AG20443 (cell line): ENCODE measurements at places on chromosomes 7 and 10.

DNA sequence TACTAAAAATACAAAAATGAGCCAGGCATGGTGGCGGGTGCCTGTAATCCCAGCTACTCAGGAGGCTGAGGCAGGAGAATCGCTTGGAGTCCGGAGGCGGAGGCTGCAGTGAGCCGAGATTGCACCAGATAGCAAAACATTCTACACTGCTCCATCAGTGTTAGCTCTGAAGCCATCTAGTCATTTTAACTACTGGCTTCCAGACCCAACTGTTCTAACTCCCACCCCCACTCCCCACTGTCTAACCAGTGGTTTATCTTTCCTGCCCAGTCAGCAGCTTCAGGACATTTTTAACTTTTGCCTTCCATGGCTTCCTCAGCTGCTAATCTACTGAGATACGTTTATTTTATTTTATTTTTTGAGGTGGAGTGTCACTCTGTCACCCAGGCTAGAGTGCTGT is 6.2 kb upstream of the FRAT1 start:
- DNase-seq: no peak

- DNase-seq: no peak
Observed at GRCh38 chr10:107206833-107207232, 42.3 kb upstream of the SORCS1 start.

GRCh38 chr10:90047243-90047729 is 345.9 kb downstream of the KIF20B start:
- no peak for DNase-seq

DNA sequence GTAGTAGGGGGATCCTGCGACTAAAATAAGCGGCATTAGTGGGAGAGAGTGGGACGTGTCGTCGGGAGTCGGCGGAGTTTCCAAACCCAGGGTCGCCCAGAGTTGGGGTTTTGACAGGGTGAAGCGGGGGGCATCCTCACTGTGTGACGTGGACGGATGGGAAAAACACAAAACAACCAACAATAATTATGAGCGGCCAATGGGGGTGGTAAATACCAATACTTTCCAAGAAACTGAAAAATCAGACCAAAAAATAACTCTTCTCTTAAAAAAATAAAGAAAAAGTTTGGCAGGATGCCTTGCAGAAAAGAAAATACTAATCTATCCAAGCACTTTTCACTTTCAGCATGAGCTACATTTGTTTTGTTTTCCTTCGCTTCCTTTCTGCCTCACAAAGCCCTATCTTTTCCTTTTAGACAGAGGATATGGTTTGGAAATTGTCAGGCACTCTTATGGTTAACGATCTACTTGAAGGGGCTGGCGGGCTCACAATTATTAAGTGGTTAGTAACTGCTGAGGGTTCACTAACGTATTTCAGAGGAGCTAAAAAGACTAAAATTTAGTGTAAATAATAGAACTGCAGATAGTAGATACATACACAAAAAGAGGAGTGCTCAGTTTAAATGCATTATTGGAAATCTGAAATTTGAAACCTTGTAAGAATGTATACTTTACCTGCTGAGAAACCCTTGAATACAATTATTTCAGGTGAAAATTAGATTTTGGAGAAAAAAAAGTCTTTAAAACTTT is 802 bp upstream of the CDK6 start:
- DNase-seq: no peak

DNA sequence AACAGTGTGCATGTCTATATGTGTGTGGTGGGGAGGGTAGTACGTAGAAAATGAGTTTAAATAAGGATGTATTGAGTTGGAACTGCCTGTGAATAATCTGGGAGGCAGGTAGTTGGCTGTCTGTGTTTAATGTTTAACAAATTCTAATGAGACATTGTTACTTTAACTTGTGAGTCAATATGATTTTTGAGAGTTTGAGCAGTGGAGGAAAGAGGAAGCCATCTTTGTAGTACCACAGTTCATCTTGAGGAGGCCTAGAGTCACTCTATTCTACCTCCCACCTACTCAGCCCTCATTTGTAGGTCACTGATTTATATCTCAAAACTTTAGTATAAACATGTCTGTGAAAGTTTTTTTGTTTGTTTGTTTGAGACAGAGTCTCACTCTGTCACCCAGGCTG is 129.9 kb upstream of the ITGB1 start:
- DNase-seq: no peak

DNA sequence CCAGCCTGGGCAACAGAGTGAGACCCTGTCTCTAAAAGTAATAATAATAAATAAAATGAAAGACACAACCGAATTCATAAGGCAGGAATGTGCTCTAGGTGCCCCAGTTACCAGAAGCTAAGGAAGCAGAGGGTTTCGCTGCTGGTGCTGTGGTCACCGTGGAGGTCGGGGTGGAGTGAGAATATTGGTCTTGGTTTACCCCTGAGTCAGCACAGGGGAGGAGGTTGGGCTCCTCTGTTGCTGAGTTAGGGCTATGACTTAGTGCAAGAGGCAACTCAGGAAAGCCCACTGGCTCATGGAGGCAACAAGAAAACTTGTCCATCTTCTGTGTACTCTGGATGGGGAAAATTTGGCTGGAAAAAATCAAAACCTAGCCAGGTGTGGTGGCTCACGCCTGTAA is 117.1 kb downstream of the MYL10 start:
- no peak for DNase-seq

GRCh38 chr7:4500812-4501211 is 181.3 kb upstream of the FOXK1 start:
- no peak for DNase-seq

DNA sequence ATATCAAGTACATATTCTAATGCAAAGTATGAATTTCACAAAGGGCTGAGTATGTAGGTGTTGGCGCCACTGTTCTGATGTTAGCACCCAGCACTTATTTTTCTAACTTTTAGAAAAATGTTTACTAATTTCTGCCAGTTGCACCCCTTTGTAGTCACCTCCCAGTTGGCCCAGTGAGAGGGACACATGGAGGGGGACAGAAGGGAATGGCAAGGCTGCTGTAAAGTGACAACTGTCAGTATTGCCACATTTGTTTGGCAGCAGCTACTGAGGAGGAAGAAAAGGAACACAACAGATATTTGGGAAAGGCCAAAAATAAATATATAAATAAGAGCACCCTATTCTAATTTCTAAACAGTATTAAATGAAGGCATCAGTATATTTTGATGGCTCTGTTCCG is 57.3 kb downstream of the ANK3 start:
- no peak for DNase-seq

DNA sequence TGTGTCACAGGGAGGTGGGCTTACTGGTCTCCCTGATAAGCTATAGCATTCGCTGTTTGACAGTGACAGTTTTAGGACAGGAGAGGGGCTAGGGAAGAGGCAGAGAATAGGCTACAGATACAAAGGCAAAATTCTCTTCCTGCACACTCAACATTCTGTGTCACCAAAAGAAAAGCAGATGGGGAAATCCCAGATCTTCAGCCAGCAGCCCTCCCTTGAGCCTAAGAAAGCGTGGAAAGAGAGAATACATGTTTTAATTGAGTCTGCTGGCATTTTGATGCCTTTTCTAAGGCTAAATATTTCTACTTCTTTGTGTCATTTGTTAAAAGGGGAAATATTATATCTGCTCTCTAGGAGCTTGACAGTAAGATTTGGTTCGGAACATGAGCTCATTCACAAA is 247.0 kb downstream of the TRIL start:
- no peak for DNase-seq

DNA sequence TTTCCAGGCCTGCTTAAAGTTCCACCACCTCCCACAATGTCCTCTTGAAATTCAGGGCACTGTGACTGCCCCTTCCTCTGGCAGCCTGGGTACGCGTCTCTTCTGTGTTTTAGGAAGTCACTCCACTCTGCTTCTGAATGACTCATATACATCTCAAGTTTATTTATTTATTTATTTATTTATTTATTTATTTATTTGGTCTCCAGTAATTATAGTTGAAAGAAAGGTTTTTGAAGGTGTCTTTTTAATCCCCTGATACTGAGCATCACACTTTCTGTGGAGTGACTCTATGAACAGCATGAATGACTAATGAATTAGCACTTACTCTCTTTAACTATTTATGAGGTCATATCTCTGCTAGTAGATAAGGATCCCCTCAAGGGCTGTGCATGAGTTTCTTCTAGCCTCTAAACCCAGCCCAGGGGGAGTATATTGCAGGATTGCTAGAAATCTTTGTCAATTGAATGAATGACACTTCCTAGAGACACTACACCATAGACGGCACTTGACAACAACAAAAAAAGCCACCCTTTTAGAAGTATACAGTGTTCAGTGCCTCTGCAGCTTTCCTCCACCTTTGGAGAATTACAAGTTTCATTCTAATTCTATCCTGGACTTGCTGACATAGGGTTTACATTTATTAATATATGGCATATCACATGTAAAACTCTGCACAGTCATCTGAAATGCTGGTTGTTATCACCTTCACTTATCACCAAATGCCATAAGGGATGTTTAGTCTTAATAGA is 2.1 kb downstream of the MACC1 start:
- no peak for DNase-seq

DNA sequence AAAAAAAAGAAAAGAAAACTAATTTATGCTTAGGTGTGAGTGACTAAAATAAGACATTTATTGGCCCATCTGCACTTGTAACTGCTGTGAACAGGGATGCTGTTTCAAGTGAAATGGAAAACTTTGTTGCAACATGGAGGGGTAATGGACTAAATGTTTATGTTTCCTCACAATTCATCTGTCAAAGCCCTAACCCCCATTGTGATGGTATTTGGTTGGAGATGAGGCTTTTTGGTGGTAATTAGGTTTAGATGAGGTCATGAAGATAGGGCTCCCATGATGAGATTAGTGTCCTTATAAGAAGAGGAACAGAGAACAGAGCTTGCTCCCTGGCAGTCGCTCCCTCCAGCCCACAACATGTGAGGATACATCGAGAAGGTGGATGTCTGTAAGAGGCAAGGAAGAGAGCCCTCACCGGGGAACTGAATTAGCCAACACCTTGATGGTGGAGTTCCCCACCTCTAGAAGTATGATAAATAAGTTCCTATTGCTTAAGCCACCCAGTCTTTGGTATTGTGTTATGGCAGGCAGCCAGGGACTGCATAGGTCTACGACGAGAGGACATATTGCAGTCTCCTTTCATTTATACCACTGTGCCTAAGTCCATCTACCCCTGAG is 28.6 kb upstream of the VCL start:
- DNase-seq: no peak

DNA sequence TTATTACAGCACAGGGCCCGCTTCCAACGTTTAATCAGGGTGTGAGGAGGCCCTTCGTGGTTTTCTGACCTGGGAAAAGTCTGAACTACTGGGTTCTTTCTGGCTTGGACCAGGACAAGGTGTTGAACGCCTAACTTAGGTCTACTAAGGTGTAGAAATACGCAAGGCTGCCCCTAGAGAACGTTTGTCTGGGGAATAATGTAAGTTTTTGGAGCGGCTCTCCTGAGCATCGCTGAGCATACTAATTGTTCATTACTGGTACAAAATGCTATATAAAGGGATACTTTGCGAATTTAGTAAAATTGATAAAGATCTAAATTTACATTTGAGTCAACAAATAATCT is 32.4 kb upstream of the TOMM7 start:
- no peak for DNase-seq

- DNase-seq: no peak
Observed at GRCh38 chr7:128165927-128166420, 75.1 kb upstream of the LEP start.

DNA sequence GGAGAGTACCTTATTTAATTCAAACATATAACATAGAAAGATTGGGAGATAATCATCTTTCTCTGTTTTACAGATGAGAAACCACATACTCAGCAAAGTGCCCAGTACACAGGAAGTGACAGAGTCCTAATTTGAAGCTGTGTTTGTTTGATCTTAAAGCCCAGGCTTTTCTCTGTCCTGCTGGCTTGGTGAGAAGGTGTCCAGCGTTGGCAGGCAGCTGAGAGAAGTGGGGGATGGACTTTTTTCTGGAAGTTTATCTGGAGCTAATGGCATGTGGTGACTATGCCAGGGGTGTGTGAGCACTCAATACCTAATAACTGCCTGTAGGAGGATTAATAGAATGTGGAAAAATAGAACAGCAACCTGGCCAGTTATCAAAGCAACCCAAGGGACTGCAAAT is 60.8 kb downstream of the NPSR1 start:
- no peak for DNase-seq

- DNase-seq: peak; percentile 92
Observed at GRCh38 chr10:119370111-119370741, 162.9 kb downstream of the GRK5 start.

DNA sequence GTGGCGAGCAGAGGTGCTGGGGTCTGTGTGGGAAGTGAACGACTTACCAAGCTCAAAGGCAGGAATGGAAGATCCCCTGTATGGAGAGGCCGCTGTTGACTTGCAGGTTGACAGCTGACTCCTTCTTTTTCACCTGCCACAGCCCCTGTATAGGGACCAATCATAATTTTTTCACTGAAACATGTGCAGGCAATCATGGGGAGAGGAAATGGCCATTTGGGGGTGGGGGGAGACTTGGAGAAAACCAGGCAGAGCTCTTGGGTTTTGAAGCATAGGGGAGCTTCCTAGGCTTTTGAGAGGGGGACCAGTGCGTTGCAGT is 101.4 kb downstream of the WDR37 start:
- no peak for DNase-seq

DNA sequence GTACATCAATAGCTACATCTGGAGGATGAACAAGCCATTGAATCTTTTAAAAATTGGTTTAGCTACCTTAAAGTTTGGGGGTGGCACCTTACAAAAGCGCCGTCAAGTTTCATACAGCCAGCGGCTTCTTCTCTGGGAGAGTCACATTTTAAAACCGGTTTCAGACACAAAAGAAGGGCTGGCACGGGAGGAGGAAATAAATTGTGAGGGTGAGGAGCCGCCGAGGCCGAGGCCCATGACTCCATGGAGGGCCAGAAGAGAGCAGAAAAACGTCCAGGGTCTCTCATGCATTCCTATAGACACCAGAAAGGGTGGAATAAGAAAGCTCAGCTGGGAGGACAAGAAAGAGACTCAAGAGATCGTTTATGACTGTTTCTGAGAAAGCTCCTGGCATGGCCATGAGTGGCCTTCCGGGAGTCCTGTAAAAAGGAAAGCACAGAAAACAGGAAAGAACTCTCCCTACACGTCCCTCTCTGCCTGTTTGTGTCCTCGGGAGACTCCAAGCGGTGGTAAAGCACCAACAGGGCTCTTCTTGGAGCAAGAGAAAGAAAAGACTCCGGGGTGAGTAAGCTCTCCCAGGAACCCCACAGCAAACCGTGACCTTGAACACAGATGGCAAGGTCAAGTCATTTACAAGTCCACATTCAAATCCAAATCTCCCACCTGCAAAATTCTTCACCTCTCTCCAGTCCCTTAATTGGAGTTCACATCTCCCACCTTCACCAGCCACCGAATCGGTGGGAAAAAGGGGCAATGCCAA is 1.8 kb downstream of the FRAT2 start:
- peak; percentile 78 for DNase-seq

GRCh38 chr10:119772334-119772733 is 46.5 kb downstream of the INPP5F start:
- DNase-seq: no peak
